ENCODE measurements at places on chromosomes 2 and 18.

DNA sequence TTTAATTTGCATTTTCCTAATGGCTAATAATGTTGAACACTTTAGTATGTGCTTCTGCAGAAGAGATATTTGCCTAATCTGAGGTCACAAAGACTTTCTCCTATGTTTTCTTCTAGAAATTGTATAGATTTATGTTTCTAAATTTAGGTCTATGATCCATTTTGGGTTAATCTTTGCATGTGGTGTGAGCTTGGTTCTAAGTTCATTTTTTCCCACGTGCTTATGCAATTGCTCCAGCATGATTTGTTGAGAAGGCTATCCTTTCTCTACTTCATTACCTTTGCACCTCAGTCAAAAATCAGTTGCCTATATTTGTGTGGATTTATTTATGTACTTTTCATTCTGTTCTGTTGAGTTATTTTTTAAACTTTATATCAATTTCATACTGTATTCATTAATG lies 15.0 kb upstream of the RNF103 start:
- no peak for DNase-seq

DNA sequence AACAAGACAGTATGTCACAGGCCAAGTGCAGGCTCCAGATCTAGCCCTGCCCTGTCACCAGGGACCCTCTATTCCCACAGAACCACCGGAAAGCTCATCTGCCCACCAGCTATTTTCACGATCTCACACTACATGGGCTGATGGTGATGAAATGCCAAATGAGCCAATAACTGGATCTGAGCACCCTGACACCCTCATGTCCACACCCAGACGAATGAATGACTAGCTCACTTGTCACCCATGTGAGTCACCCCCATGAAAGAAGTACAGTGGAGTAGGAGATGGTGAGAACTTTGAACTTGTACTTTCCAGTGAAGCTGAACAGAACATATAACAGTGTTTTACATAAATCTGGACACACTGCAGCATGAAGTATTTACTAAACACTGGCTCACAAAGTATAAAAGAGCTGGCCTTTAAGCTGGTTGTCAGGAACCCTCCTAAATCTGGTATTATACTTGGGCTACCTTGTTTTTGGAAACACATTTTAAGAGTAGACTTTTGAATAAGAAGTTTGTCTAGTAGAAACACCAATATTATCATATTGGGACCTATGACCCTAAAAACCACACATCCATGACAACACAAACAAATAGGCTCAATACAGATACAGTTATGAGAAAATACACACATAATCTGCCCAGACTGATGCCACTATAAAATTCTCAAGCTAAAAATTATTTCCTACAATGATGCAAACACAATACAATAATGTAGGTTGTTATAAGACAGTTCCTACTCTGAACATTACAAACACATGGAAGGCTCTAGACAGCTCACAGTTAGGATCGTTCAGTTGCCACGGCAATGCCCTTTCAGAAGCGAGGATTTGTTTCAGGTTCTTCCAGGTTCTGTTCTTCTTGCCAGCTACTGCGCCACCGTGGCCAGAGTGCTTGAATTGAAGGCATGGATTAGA lies 19.0 kb downstream of the INO80C start:
- DNase-seq = no peak

- DNase-seq = no peak
Observed at GRCh38 chr18:12049978-12050811, 43.4 kb upstream of the ANKRD62 start.

DNA sequence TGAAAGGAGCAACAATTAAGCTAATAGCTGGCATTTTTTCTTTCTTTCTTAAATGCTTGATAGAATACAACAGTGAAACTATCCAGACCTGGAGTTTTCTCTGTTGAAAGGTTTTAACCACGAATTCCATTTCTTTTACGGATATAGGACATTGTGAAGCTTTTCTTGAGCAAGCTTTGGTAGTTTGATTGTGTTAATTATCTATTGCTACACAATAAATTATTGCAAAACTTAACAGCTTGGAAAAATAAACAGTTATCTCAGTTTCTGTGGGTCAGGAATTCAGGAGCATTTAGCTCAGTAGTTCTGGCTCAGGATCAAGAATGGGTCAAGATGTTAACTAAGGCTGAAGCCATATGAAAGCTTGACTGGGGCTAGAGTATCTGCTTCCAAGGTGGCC lies 11.7 kb downstream of the PHOSPHO2 start:
- no peak for DNase-seq

DNA sequence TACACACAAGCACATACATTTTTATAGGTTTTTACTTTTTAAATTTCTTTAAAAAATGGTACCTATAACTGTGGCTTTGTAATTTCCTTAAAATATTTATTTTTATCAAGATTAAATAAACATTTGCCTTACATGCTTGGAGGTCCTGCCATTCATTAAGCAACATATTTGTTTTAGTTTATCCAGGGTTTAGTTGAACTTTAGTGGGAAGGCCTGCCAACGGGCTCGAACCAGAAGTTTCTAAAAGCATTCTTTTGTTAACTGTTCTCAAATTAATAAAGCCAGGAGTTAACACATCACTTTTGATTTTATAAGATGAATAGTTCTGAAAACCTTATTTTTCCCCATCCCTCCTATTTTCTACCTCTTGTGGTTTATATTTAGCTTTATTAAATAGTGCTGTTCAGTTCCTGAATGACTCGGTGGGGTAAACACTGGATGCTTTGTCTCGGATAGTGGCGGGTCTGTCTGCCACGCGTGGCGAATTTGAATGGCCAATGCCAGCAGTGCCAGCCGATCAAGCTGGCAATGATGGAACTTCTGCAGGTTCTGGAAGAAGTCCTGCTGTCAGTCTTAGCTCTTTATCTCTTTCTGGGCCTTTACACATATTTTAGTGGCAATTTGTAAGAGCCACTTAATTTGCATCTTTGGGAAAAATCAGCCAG lies 32.2 kb downstream of the SH3YL1 start:
- no peak for DNase-seq

GRCh38 chr2:112733871-112734270 lies 13.1 kb downstream of the NT5DC4 start:
- no peak for DNase-seq

DNA sequence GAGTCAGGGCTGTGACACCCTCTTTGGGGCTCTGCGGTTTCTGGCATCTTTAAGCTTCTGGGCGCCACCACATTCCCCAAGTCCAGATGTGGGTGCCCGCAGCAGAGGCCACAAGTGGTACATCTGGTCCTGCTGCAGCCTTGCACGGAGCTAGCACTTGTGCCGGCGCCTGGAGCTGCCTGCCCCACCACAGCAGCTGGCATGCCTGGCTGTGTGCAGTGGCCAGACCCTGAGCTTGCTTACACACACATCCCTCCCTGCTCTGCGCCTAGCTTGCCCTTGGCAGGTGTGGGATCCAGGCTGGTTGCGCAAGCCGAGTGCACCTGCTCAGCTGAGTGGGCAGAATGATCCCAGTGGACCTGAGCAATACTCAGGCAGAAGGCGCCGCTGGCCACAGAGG lies 27.3 kb downstream of the SLC4A10 start:
- DNase-seq = no peak

- no peak for DNase-seq
Observed at GRCh38 chr2:191352536-191352935, 107.3 kb downstream of the MYO1B start.

- peak; percentile 38 for DNase-seq
Observed at GRCh38 chr2:39837856-39838453, 58.9 kb upstream of the THUMPD2 start.

DNA sequence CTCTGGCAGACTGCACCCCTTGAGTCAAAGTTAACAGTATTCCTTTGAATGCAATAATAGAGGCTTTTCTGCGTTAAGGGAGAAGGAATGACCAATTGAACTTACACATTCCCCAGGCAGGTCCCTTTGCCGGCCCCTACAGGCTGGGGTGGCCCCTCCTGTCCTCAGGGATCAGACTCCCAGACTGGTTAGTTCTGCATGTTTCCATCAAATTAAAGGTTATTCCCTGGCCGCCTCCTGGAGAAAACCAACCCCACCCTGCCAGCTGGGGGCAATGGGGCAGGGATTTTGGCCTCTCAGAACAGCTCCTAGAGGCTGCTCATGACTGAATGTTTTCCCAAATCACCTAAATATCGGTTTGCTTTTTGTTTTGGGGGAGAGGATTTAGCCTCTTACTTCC lies 199.6 kb downstream of the MGAT5 start:
- DNase-seq = no peak

- DNase-seq = no peak
Observed at GRCh38 chr2:69469375-69469774, 32.1 kb upstream of the NFU1 start.

DNA sequence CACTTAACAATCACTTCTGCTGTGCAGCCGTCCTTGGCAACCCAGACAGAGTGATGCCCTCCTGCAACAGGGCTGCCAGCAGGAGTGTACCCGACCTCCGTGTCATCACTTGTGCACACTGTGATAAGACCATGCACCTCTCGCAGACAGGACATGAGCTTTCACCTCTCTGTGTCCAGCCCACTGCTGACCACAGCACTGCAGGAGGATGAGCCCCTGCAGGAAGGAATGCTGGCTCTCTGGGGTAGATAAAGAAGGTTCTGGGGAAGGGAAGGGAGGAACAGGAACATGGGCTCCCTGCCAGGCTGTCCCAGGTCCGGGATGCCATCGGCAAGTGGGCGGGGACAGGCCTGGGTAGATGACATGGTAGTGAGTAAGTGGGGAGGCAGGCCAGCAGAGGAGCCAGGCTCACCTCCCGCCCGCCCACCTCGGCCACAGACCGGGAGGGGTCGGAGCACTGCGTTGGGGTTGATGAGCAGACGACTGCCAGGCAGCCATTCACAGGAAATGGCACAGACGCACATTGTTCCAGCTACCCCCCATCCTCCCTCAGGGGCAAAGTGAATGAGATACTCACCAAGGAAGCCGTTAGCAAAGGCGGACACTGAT lies 18.6 kb upstream of the COL6A3 start:
- peak; percentile 26 for DNase-seq

- DNase-seq = no peak
Observed at GRCh38 chr2:197131558-197131855, 179.1 kb downstream of the ANKRD44 start.

All from CMK (cell line).